ENCODE measurements at places on chromosomes 1 and 21.

- peaks cover 24% of the 10 kb centered on the region for H3K4me1 ChIP-seq
- no peaks in the 10 kb centered on the region for H3K27me3 ChIP-seq
- peak; percentile 53 for DNase-seq
- no peaks in the 10 kb centered on the region for H3K36me3 ChIP-seq
Observed at GRCh38 chr1:109821831-109822745, 58.4 kb upstream of the EPS8L3 start.

GRCh38 chr1:114093624-114094362, 59.9 kb downstream of the SYT6 start:
- no peak overlapping the region for H3K4me3 ChIP-seq
- H3K36me3 ChIP-seq: no peaks in the 10 kb centered on the region
- no peak overlapping the region for H3K27ac ChIP-seq
- peak; percentile 9 for DNase-seq

DNA sequence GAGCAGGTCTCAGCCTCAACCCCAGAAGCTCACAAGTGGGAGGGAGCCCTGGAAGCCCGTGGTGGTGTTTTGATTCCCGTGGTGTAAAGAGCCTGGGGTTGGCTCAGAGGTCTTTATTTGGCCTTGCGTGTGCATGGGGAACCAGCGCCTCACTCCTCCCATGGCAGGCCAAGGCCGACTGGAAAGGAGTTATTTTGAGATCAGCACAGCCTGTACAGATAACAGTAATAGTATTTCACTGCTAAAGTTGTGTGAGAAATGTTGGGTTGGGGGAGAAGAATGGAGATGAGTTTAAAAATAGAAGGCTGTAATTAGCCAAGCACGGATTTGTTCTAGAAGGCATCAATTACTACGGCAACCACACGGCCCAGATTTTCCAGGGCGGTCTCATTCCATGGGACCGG, 186.5 kb downstream of the DYRK1A start:
- H3K27ac ChIP-seq: no peak overlapping the region
- H3K4me3 ChIP-seq: no peak overlapping the region
- H3K4me1 ChIP-seq: peaks cover 30% of the 10 kb centered on the region
- no peaks in the 10 kb centered on the region for H3K36me3 ChIP-seq
- H3K27me3 ChIP-seq: peaks cover 33% of the 10 kb centered on the region

GRCh38 chr1:192801451-192801850, 7.4 kb upstream of the RGS2 start:
- no peak for DNase-seq
- H3K4me1 ChIP-seq: no peaks in the 10 kb centered on the region
- no peak overlapping the region for H3K27ac ChIP-seq
- H3K36me3 ChIP-seq: no peaks in the 10 kb centered on the region

- peaks cover 2% of the 10 kb centered on the region for H3K4me1 ChIP-seq
- no peak overlapping the region for H3K4me3 ChIP-seq
- no peaks in the 10 kb centered on the region for H3K36me3 ChIP-seq
- no peaks in the 10 kb centered on the region for H3K27me3 ChIP-seq
- peak; percentile 59 for DNase-seq
Observed at GRCh38 chr1:65395887-65396612, 24.4 kb upstream of the LEPR start.

- H3K4me1 ChIP-seq: peaks cover 20% of the 10 kb centered on the region
- H3K27me3 ChIP-seq: no peaks in the 10 kb centered on the region
Observed at GRCh38 chr1:23369335-23370013, at the start of gene ZNF436. Gene ZNF436, minus strand, starts transcription at chr1:23369836. Its CDS starts 1,831 bp downstream, at chr1:23368005.

DNA sequence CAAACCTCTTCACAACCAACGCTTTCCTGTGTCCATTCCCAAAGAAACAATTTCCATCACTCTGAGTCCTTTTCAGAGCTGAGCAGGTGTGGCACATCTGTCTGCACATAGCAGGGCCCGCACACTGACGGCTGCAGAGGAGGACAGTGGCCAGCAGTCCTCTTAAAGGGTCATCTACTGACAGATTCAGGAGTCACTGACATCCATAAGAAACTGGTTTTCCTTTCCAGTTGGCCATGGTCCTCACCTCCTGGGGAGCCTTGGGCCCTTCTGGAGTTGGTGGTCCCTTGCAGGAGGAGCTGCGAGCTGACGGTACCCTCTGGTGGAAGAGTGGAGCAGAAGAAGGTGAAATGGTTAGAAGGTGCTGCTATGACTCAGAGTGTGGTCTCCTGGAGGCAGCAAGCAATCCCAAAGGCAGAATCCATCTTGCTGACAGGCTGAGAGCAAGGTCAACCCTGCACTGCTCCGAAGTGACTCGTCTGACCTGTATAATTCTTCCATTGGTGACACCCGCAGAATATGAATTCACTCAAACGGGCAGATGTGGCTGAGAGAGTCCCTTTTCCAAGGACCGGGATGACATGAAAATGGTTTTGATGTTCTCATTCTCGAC, 278.5 kb upstream of the C1orf174 start:
- H3K4me3 ChIP-seq: no peak overlapping the region
- no peaks in the 10 kb centered on the region for H3K36me3 ChIP-seq
- no peak for DNase-seq
- no peak overlapping the region for H3K27ac ChIP-seq
- H3K4me1 ChIP-seq: no peaks in the 10 kb centered on the region

DNA sequence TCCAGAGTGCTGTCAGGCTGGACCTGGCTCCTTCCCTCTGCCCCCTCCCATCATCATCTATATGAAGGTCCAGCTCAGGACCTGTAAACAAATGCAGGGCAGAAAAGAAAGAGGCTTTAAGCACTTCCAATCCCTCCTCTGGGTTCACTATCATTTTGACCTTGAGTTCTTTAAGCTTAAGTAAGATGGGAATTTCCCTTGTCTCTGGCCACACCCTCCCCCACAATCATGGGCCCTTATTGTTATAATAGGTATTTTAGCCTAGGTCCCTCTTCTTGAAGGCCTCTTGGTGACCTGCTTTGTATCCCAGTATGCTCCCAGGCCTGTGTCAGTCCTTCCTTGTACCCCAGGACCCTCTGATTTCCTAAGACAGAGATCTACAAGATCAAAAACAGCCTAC, 45.1 kb upstream of the EPS15 start:
- no peaks in the 10 kb centered on the region for H3K36me3 ChIP-seq
- no peak overlapping the region for H3K4me3 ChIP-seq
- H3K27ac ChIP-seq: no peak overlapping the region
- peaks cover 5% of the 10 kb centered on the region for H3K4me1 ChIP-seq
- H3K27me3 ChIP-seq: no peaks in the 10 kb centered on the region
- peak; percentile 55 for DNase-seq

DNA sequence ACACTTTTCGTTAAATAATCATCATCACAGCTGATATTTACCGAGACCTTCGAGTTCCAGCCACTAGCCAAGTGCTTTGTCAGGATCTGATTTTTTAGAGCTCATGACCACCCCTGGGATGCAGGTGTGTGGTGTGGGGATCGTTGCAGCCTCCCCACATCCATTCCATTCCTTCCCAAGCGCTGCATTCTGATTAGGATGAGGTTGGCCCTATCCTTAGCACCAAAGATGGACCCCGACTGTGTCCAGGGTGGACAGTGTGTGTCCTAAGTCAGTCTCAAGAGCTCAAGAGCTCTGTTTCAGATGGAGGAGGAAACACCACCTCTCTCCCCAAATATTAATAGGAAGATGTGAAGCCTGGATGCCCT, 74.1 kb downstream of the PSMG1 start:
- H3K27ac ChIP-seq: no peak overlapping the region
- H3K36me3 ChIP-seq: no peaks in the 10 kb centered on the region
- H3K4me1 ChIP-seq: no peaks in the 10 kb centered on the region
- no peak for DNase-seq
- H3K4me3 ChIP-seq: no peak overlapping the region

DNA sequence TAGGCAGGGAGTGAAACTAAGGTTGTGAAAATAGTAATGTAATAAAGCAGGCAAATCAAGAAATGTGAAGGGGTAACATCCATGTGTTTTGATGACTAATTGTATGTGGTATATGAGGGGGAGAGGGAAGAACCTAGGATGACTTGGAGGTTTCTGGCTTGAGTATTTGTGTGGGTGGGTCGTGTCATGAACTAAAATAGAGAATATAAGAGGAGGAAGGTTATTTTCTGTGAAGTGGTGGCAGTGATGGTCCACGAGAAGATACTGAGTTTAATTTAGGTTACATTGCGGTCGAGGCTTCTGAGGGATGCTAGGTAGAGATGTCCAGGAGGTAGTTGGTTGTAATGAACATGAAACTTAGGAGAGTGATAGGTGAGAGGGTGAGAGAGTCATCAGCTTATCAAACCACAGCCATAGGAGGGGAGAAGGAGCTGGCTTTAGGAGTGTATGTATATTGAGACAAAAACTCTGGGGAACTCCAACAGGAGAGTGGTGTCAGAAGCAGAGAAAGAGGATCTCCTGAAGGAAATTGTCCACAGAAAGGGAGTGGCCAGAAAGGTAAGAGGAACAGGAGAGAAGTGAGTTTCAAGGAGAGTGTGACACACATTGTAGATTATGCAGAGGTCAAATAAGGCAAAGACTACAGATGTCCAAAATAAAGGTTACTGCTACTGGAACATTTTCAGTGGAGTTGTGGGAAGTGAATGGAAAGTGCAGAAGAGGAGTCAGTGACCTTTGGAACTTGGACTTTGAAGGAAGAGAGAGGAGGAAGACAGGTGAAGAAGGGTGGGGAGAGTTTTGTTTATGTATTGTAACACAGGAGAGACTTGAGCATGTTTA, 89.0 kb upstream of the MACF1 start:
- H3K36me3 ChIP-seq: peaks cover 3% of the 10 kb centered on the region
- no peaks in the 10 kb centered on the region for H3K27me3 ChIP-seq
- peak; percentile 58 for DNase-seq
- H3K27ac ChIP-seq: no peak overlapping the region
- no peak overlapping the region for H3K4me3 ChIP-seq

GRCh38 chr1:77627978-77628570, 54.4 kb downstream of the ZZZ3 start:
- no peak for DNase-seq
- H3K36me3 ChIP-seq: peaks cover 88% of the 10 kb centered on the region
- no peak overlapping the region for H3K4me3 ChIP-seq
- H3K27me3 ChIP-seq: no peaks in the 10 kb centered on the region
- no peak overlapping the region for H3K27ac ChIP-seq
- no peaks in the 10 kb centered on the region for H3K4me1 ChIP-seq

- peaks cover 2% of the 10 kb centered on the region for H3K4me1 ChIP-seq
- H3K36me3 ChIP-seq: no peaks in the 10 kb centered on the region
- H3K4me3 ChIP-seq: no peak overlapping the region
- H3K27me3 ChIP-seq: no peaks in the 10 kb centered on the region
Observed at GRCh38 chr1:222930070-222930469, 115.2 kb downstream of the DISP1 start.

DNA sequence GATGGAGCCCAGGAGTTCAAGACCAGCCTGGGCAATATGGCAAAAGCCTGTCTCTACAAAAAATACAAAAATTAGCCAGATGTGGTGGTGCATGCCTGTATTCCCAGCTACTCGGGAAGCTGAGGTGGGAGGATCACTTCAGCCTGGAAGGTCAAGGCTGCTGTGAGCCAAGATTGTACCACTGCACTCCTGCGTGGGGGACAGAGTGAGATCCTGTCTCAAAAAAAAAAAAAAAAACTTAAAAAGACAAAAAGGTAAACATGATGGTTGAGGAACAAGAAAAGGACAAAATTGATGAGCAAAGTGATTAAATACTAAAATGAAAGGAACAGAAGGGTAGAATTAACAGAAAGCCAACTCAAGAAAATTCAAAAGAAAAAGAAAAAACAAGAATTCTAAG, 30.6 kb downstream of the SNRPE start:
- H3K27ac ChIP-seq: no peak overlapping the region
- H3K36me3 ChIP-seq: no peaks in the 10 kb centered on the region
- H3K4me1 ChIP-seq: peaks cover 3% of the 10 kb centered on the region
- DNase-seq: no peak

DNA sequence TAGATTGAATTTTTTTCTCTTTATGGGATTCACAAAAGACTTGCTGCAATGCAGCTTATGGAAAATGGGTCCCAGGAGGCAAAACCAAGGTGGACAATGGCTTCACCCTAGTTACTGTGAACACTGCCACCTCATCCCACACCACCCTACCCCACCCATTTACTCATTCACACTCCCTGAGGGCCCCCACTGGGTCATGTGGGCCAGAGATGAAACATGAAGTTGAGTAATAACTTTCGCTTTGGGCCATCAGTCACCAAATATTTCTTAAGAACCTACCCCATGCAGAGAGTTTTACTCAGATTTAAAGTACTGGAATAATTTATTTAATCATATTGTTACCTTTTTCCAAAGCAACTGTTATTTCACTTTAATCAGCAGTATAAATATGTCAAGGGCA, 191.8 kb downstream of the TPR start:
- DNase-seq: peak; percentile 24
- H3K36me3 ChIP-seq: peaks cover 36% of the 10 kb centered on the region
- no peak overlapping the region for H3K4me3 ChIP-seq
- peak overlapping the region; percentile 41 for H3K27ac ChIP-seq

GRCh38 chr1:145947551-145947950, 10.3 kb downstream of the LIX1L start:
- peaks cover 2% of the 10 kb centered on the region for H3K4me1 ChIP-seq
- no peak overlapping the region for H3K4me3 ChIP-seq
- H3K27ac ChIP-seq: no peak overlapping the region
- H3K27me3 ChIP-seq: no peaks in the 10 kb centered on the region
- DNase-seq: no peak
- H3K36me3 ChIP-seq: peaks cover 35% of the 10 kb centered on the region

DNA sequence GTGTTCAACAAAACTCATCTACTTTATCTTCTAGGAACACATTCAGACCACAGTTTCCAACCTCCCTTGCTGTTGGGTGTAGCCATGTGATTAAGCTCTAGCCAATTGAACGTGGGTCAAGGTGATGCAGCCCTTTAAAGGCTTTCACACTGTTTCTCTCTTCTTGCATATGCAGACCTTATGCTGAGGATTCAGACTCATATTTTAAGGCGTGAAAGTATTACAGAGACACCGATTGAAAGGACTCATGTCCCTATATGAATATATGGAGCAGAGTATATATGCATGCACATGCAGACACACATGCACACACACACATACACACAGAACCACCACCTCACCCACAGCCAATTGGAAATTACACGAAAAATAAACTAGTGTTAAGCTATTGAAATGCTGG, 214.3 kb upstream of the NR5A2 start:
- no peaks in the 10 kb centered on the region for H3K36me3 ChIP-seq
- H3K4me1 ChIP-seq: no peaks in the 10 kb centered on the region
- H3K27me3 ChIP-seq: no peaks in the 10 kb centered on the region
- H3K27ac ChIP-seq: no peak overlapping the region

GRCh38 chr1:165473081-165473480, 28.2 kb upstream of the RXRG start:
- no peaks in the 10 kb centered on the region for H3K4me1 ChIP-seq
- peaks cover 13% of the 10 kb centered on the region for H3K27me3 ChIP-seq
- no peak overlapping the region for H3K4me3 ChIP-seq
- H3K36me3 ChIP-seq: no peaks in the 10 kb centered on the region

- no peaks in the 10 kb centered on the region for H3K36me3 ChIP-seq
- no peaks in the 10 kb centered on the region for H3K4me1 ChIP-seq
- H3K4me3 ChIP-seq: no peak overlapping the region
Observed at GRCh38 chr1:236642763-236643162, 38.4 kb upstream of the HEATR1 start.
